Kidney (tissue), 22 donors: ENCODE measurements at places on chromosomes 11 and 22. TPM values are rescaled to one million over a fixed set of nuclear protein-coding genes. Genes with fewer than 3 reads are reported as not detected.

The GGT5 gene
- total RNA-seq = 103 TPM

The BACE1-AS gene
- total RNA-seq = 8.9 TPM

The MS4A12 gene
- not detected for total RNA-seq

The CBX7 gene
- 65.2 TPM for total RNA-seq

The SORL1 gene
- 74.2 TPM for total RNA-seq

The PRR5L gene
- 17.5 TPM for total RNA-seq

The KLHL35 gene
- 1.8 TPM for total RNA-seq

The NEFH gene
- 0.60 TPM for total RNA-seq

The NXPE2 gene
- total RNA-seq = 0.22 TPM

DNA sequence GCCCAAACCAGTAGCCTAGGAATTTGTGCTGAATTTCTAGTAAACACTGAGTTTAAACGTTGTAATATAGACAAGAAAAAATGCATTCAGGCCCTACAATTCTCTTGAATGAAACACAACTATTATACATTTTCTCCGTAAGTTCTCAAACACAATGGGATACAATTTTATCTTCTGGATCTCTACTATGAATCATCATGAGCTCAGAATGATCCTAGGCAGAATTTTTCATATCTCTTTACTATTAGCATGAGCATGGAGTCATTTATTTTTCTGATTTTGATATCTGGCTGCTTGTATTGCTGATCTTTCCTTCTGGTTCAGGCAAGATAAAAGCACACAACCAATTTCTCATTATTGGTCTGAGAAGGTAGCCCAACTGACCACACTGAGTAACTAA is 1123.4 kb upstream of the RAG2 start:
- no peak for DNase-seq

GRCh38 chr11:62127941-62128770 is 4.3 kb downstream of the INCENP start:
- DNase-seq = no peak

DNA sequence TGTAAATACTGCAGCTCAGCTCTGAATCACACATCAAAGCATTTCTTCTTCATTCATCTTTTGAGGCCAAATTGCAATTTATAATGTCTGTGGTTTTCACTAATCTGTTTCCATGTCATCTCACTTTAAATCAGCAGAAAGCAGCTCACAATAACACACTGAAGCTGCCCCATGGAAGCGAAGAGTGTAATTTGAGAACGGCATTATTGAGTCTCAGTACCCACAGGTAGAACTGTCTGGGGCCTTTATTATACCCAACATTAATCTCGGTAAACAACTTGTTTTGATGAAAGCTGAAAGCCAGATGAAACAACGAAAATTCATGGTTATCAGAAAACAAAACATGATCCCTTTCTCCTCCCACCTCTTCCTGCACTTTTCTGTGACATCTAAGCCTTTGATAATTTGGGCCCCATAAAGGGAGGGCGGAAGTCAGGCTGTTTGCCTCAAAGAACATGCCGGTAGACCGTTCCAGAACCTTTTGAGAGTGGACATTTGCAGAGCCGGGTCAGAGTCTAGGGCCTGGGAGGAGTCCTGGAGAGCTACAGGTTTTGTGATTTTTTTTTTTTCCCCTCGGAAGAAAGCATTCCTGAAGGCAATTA is 68.2 kb upstream of the SESN3 start:
- peak; percentile 30 for DNase-seq

DNA sequence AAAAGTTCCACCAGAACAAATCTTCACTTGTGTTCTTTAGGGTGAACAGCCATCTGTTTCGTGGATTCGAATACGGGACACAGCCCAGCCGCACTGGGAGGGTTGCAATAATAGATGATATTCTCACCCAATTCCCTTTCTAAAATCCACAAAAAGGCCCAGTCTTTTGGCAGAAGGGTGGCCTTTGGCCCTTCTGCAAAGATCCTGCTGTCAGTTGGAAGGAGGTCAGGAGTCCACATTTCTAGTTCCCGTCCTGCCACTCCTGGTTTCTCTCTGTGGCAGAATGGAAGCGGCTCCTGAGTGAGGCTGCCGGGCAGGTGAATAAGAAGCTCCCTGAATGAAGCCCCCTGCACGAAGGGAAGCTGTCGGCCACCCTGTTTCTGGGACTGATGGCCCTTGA is 11.2 kb upstream of the LINC01488 start:
- DNase-seq = no peak

DNA sequence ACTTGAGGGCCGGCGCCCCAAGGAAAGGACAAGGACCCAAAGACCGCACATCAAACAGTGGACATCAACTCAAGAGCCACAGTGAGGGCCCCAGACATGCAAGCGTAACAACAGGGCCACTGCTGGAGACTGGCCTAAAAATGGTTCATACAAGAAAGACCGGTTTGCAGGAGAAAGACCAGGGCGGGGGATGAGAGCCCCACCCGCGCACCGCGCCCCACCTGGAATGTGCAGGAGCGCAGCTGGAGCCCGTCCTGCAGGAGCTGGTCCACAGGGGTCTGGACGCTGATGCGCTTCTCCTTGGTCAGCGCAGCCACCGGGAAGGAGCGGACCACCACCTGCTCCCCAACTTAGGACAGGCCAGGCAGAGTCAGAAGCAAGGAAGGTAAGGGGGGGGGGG is 13.9 kb downstream of the SBF1 start:
- no peak for DNase-seq

DNA sequence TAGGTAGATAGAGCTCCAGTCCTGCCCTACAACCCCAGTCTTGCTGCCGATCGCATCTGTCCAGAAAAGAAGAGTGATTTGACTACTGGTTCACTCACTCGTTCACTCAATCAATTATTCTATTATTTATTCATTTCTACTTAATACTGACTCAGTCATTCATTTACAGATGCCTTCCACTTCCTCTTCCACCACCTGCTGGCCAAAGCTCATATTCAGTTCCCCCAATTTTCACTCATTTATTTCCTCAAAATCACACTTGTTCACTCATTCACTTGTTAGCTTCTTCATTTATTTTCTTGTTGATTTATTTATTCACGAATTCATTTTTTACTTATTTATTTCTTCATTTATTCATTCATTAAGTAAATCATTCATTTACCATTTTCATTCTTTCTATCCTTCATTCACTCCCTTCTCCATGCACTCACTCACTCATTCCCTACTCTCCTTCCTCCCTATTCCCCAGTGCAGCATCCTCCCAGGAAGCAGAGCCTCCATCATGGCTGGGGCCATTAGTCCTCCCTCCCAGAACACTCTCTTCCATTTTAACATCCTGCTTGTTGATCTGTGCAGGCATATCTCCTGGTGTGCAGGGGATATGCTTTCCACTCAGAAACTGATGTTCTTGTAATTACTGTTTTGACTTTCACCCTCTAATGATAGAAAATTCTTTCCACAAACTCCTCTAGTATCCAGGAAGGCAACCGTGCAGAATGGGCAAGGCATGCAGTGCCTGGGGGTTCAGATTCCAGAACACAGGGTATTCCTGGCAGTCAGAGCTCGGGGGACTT is 281.0 kb downstream of the TENM4 start:
- no peak for DNase-seq

- no peak for DNase-seq
Observed at GRCh38 chr11:15671216-15671615, 556.5 kb downstream of the INSC start.

DNA sequence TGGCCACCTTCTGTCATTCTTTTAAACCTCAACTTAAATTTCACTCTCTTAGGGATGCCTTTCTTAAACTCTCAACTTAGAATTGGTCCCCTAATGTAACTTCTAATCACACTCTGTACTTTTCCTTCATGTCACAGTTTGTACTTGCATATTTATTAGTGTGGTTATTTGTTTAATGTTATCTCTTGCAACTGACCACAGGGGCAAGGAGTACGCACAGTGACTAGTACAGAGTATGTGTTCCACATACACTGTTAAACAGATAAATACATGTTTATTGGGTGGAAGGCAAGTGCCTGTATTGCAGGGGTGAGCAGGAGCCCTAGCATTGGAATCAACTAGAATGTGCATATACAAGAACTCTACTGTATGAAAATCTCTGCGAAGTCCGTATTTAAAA is 554.0 kb downstream of the INSC start:
- DNase-seq = no peak

DNA sequence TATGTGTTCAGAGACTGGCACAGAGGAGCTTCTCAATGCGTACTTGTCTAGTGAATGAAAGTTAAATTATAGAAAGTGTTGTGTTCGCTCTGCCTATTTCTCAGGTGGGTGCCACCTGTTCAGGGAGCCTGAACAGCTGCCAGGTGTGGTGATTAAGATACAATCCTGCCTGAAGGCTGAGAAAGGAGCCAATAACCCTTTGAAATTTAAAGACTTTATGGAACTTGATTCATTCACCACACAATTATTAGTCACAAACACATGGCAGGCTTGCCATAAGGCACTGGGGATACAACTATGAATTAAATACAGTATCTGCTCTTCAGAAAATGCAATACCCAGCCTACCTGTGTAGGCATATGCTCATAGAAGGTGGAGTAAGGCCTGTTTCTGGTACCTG is 92.9 kb upstream of the AMOTL1 start:
- no peak for DNase-seq

GRCh38 chr11:21811572-21811971 is 381.3 kb upstream of the ANO5 start:
- peak; percentile 1 for DNase-seq

- no peak for DNase-seq
Observed at GRCh38 chr22:44458044-44459020, 39.7 kb downstream of the RTL6 start.

- no peak for DNase-seq
Observed at GRCh38 chr22:27128461-27129085, 471.2 kb downstream of the MIAT start.

DNA sequence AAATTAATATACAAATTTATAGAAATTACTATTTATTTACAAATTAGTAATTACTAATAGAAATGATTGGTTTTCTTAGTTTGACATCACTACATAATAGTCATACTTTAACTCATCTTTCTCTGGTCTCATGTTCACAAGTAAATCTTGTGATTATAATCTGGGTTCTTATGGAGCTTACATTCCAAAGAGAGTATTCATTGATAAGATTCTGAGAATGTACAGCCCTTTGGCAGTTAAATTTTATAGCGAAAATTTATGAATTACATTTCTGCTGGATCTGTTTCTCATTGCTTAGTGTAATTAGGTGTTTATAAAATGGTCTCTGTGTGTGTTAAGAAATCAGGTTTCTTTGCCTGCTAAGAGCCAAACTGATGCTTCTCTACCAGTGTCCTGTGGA is 175.2 kb downstream of the TMEM135 start:
- DNase-seq = no peak

GRCh38 chr11:66183494-66184048 is 84.9 kb upstream of the RAB1B start:
- DNase-seq = peak; percentile 11

DNA sequence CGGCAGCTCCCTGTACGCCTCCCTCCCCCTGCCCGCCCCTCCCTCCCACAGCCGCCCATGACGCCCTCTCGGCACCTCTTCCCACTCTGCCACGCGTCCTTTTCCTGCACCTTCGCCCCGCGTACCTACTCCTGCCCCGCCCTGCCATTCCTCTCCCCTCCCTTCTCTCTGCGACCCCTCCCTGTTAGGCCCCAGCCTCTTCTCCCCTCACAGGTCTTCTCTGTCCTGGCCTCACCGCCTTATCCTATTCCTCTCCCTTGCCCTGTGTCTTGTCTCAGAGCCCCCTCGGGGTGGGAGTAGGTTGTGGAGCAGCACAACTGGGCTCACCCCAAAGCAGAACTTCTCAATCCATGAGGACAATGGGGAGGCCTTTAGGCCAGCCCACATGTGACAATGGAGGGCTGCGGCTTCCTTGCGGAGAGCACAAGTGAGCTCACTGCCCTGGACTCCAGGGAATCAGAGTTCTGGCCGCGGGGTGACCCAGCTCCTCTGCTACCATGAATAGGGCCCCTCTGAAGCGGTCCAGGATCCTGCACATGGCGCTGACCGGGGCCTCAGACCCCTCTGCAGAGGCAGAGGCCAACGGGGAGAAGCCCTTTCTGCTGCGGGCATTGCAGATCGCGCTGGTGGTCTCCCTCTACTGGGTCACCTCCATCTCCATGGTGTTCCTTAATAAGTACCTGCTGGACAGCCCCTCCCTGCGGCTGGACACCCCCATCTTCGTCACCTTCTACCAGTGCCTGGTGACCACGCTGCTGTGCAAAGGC is 539 bp downstream of the SLC35C1 start:
- DNase-seq = peak; percentile 60

DNA sequence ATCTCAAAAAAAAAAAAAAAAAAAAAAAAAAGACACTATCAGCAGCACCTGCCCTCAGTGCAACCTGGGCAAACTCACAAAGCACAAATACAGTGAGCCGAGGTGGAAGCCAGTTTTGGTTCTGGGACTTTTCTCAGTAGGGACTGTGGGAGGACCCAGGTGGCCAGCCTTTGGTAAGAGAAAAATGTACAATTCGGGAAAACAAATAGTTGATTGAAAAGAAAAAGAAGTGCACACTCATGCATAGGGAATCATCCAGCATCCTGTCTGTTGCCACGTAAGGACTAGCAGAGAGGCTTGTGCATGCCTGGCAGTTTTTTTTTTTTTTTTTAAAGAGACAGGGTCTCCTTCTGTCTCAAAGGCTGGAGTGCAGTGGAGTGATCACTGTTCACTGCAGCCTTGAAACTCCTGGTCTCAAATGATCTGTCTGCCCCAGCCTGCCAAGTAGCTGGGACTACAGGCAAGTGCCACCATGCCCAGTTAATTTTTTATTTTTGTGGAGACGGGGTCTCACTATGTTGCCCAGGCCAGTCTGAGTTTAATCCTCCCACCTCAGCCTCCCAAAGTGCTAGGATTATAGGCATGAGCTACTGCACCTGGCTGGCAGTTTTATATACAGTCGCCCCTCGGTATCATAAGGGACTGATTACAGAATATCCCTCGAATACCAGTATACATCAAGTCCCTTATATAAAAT is 36.7 kb downstream of the TPST2 start:
- no peak for DNase-seq

GRCh38 chr11:131612533-131612932 is 242.1 kb downstream of the NTM start:
- DNase-seq = no peak

DNA sequence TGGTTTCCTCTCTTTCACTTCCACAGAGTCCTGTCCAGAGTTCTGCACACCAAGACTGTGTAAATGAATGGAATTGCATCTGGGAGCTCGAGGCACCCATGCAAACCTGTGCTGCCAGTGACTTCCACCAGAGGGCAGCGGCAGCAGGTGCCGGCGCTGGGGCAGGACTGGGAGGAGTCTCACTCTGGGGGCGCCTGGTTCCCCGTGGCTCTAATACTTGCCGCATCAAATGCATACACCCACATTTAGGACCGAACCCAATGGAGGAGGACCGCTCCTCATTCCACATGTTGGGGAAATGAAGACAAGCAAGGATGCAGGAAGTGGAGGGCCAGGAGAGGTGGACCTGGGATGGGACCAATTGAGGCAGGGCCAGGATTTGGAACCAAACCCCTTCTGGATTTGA is 1.1 kb upstream of the CD6 start:
- DNase-seq = no peak

DNA sequence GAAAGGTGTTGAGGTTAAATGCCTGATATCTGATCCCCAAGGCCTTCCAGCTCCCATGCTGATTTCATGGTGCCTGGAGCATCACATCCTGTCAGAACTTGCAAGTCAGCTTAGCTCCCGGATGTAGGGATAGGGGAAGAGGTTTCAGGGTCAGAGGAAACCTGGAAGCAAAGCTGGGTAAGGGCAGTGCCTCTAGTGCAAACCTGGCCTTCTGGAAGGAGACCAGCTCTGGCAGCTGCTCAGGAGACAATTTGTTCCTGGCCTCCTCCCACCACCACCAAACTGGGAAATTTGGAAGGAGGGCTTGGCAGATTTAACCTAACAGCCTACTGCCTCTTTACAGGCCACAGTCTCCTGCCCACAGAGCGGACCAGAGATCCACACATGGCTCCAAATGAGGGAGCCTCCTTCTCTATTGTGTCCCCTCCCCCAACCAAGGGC is 9.2 kb upstream of the TSKU start:
- DNase-seq = no peak

GRCh38 chr11:46537121-46537520 is 56.7 kb downstream of the AMBRA1 start:
- peak; percentile 36 for DNase-seq
